ENCODE measurements at places on chromosomes 5 and 9.

- DNase-seq, result no peak
Observed at GRCh38 chr5:173056783-173057061, 570 bp downstream of the CREBRF start.

GRCh38 chr5:32542216-32543059 is 42.9 kb upstream of the SUB1 start:
- peak; percentile 79 for DNase-seq

GRCh38 chr9:98396656-98397055 is 141.2 kb upstream of the TBC1D2 start:
- no peak for DNase-seq

DNA sequence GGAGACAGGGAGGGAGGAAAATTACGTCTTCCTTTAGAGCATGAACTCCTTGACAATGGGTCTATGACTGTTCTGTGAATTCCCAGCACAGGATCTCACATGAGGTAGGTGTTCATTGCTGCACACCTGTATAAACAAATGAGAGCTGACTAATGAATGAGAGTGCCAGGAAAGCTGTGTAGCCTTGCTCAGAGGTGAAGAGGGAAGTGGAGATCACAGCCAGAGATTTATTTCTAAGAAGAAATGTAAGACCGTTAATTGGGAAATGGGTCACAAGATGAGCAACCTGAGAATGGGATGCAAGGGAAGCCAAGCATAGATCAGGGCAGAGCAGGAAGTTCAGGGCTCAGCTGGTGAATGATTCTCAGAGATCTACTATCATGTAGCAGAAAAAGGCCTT is 295.1 kb downstream of the CDK5RAP2 start:
- DNase-seq, result no peak

DNA sequence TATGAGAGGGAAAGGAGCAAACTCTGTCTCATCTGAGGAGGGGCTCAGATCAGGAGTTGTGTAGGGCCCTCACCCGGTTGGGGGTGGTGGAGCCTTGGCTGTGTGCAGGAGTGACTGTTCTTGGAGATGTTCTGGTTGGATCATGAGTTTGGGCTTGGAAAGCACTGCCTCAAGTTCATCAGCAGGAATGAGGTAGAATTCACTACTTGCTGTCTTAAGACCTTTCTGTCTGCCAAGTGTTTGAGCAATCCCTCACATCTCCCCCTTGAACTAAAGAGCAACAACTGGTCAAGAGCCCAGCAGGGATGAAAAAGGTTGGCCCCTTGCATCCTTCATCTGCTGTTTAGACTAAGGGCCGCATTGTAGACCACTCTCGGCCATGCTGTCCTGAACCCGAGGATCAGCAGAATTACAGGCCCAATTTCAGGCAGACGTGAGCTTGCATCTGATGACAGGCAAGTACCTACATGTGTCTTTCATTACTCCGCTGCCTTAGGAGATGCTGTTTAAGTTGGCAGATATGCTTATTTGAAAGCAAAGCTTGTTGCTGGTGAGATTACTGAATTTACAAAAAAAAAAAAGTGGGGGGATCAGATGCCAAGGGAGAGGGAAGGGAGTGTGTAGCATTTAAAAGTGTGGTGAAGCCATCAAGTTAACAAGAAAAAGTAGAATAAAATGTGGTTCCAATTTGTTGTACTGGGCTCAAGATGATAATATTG is 36.4 kb downstream of the PIK3R1 start:
- DNase-seq, result no peak

- no peak for DNase-seq
Observed at GRCh38 chr9:135218331-135219225, 131.1 kb downstream of the OLFM1 start.

DNA sequence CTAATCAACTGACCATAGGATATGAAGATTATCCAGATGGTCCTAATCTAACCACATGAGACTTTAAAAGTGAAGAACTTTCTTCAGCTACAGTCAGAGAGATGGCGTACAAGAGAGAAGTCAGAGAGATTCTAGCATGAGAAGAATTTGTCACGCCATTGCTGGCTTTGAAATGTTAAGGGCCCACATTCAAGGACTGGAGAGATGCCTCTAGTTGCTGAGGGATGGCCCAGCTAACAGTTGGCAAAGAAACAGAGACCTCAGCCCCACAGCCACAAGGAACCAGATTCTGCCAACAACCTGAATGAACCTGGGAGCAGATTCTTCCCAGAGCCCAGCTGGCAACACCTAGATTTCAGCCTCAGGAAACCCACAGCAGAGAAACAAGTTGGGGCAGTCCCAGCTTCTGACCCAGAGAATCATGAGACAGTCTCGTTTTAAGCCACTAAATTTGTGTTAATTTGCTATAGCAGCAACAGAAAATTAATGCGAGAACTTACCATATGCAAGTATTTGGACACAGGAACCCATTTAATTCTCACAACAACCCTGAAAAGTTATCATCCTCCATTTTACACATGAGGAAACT is 132.0 kb downstream of the MLLT3 start:
- no peak for DNase-seq

DNA sequence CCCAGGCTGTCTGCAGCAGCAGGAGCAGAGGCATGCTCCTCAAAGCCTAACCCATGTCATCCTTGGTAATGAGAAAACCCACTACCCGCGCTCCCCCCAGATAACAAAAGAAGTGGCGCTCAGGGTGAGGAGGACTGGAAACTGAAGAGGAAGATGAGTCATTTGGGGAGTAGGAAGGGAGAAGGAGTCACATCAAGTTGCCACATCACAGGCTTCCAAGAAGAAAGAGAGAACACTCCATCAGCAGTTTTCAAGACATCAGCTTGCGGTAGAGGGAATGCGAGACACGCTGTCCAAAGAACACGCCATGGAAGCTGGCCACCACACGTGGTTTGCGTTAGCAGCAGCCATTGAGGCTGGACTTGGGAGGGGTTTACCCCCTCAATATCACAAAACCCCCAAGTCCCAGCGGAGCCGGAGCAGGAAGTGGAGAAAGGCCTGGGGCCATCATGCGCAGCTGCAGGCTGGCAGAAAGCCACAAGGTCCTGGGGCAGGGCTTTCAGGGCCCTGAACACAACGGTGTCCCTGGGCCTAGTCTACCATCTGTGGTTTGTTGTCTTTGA is 41.5 kb downstream of the SH3PXD2B start:
- peak; percentile 21 for DNase-seq

DNA sequence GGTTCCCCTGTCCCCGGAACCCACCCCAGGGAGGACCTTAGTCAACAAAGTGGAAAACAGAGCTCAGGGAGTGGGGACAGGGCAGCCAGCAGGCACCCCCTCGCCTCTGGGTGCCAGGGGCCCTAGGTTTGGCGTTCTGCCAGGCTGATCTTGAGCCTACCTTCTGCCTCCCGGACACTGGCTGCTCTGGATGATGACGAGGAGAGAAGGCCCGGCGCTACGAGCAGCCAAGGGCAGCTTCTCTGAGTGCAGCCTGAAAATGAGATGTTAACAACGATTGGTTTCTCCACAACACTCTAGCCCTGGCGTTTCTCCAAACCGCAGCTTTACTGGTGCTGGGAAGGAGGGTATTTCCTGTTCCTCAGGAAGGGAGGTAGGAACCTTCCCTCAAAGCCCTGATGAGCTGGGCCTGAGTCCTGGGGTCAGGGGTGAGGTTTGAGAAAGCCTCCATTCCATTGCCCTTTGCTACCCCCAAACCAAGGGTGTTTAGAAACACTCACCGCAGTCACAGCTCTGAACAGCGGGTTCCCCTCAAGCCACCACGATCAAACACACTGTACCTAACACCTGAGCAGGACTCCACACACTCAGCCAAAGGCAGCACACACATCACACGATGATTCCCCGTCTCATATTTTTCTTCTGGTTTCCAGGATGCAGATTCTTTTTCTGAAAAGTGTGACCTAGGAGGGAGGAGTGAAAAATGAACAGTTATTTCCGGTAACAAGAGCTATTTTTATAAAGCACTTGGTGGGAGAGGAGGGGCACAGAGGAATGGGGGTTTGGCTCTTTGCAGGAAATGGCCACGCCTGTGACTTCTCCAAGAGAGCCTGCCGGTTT is at the start of gene STING1:
Gene STING1, minus strand, starts transcription at position 709 of the 840 bp plus-strand sequence. CDS start 1,054 bp downstream, outside the sequence.
- DNase-seq, result peak; percentile 54

- no peak for DNase-seq
Observed at GRCh38 chr5:114898602-114899001, 271.1 kb downstream of the TRIM36 start.

DNA sequence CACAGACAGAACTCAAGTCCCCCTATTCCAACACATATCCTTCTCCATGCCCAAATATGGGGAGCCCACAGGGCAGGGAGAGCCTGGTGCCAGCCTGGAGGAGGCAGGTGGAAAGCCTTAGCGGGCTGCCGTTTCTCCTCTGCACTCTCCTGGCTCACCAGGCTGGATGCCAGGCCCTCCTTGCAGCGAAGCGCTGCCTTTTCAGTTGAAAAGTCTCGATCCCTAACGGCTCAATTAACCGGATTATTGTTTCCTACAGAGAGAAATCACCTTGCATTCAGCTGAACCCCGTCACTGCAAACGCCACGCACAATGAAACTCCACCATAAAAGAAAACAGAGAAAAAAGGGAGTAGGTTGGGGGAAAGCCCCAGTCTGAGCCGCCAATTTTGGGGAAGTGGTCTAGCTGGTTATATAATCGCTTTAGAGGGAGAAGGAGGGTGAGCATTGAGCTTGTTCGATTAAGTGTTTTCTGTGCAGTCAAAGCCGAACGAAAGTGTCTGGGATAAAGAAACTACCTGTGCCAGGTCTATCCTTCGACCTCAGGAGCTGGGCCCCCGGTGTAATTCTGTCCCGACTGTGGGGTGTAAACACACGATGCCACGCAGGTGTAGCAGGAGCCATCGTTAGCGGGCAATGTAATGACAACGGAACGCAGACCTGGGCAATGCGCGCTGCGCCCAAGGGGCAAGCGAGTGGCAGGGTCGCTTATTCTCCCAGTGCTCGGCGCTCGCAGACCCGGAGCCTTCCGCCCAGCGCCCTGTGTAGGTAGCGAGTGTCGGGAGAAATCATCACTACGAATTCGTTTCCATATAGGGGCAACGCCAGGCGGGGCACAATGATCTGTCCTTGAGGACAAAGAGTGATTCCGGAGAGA is 3.8 kb downstream of the BARHL1 start:
- no peak for DNase-seq

DNA sequence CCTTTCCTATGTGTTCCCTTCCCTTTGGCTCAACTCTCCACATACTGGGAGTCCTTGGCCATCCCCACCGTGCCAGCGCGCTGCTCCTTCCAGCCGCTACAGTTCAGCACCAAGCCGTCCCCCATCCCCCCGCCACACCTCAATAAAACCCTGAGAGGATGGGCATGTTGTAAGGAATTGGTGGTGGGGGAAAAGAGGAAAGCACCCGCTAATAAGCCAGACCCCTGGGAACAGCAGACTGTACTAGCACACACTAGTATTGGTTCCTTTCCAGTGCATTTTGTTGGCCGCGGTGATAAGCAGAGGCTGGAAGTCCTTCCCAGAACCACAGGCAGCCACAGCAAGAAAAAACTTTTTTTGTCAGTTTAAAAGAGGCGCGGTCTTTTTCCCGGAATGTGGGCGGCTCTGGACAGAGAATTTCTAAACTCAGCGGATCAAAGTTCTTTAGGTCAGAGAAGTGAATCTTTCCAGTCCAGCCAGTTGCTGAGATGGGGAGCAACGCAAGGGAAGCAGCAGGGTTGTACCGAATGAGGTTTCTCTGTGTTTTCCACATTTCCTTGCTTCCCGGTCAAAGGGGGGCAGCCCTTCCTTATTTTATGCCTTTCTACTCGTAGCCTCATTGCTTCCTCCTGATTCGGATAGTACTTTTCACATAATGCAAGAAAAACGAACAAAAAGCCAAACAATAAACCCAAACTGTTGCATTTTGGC is 2.1 kb downstream of the CHSY3 start:
- no peak for DNase-seq

DNA sequence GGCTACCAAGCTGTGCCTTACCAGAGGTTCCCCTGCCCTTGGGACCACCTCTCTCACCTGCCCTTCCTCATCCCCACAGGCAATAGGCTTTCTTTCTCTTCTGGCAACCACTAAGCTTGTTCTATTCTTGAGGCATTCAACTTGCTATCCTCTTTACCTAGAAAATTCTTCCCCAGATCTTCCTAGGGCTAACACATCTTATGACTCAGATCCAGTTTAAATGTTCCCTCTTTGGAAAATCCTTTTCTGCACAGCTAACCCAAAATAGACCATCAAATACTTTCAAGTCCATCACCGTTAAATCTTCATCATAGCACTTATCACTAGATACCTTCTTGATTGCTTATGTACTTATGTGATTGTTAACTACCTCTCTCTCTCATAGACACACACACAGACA is 93.7 kb downstream of the ENC1 start:
- DNase-seq, result no peak

DNA sequence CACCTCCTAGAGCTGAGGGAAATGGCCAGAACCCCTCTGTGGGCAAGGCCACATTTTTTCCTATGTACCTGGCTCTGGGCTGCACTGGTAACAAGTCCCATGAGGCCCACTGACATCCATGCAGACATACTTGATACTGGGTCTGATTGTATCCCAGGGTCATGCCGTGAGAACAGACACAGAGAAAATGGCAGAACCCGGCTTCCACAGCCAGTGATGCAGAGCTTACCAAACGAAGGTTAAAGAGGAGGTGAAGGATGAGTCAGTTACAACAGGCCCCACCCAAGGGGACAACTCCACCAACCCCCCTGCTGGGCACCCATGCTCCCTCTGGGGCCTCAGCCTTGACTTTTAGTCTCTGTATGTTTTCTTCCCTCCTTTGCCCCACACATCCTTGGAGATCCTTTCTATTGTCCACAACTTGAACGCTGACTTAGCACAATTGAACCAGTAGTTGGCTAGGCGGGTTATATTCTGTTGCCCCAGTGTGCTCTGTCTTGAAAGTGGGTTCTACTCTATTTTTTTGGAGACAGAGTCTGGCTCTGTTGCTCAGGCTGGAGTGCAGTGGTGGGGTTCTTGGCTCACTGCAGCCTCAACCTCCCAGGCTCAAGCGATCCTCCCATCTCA is 93.5 kb downstream of the DAP start:
- no peak for DNase-seq

DNA sequence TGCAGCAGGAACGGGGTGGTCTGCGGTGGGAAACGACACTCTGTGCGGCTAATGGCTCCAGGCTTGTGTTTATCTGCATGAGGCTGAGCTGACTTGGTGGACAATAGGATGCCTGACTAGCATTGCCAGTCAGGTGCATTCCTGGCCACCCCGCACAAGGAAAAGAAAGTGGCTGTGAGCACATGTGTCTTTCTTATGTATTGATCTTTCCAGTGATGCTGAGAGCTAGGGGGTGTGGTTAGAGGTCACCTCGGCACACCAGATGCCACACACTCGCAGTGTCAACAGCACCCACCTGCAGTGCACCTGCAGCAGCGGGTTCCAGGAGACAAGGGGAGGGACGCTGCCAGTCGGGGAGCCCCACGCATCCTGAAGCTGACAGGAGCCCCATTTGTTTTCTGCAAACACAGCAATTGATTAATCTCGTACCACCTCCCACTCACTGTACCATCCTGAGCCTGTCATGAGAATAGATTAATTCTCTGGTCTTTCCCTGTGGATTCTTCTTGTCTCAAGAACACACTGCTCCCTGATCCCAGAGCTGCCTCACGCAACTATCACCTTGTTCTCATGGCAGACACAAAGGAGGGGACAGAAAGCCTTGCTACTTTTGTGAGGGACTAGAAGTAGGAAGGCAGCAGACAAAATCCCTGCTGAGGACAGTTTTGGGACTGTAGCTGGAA is 251.7 kb upstream of the WWC1 start:
- DNase-seq, result no peak
